Suppressor macrophage (primary cell): ENCODE measurements at places on chromosomes 3 and 15.

DNA sequence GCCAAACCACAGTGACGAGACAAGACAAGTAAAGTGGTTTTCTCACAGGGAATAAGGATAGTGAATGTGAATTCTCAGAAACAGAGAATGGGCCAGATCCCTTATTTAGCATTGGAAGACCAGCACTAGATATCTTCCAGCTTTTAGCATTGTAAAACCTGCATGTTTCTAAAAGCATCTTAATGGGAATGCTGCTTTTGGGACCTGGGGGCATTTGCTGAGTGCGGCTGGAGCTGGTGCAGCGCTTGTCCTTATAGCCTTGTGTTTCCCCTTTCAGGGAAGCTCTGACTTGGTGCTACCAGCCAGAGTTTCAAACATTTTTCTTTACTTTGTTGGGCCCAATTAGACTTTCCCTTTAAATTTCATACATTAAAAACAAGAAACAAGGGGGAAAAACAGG lies 52.9 kb downstream of the CLSTN2 start:
- no peak for DNase-seq

GRCh38 chr3:124276133-124276532 lies 284.2 kb upstream of the ROPN1 start:
- no peak for DNase-seq

DNA sequence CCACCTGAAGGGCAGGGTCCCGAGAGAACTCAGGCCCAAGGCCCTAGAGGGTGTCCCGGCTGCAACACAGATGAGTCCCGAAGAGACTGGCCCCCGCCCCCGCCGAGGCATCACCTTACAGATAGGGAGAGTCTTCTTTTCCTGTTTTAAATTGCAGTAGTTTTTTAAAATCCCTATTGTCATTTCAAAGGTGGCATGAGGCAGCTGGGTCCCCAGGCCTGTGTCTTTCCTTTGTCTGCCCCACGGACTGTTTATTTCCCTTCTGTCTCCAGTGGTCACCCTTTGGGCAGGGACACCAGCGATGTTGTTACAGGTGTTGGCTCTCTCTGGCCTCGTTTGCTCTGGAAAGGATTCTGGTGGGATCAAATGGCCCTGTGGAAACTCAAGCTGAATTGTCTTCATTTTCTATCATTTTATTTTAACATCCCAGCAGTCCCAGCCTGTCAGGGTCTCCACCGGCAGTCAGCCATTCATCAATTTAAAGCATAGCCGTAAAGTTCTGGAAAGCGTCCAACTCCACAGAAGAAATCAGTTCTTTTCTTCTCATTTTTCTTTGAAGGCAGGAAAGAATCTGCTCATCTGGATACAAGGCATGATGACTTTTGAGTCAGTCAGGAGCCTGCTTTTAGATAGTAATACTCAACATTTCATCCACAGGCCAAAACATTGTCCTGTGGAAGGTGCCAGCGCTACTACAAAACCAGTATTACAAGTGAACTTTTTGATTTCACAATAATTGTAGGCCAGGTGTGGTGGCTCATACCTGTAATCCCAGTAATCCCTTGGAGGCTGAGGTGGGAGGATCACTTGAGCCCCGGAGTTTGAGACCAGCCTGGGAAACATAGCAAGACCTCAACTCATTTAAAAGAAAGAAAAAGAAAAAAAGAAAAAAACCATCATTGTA lies 96.2 kb downstream of the HES1 start:
- no peak for DNase-seq

- DNase-seq: no peak
These were observed 188.3 kb downstream of the ECT2 start for GRCh38 chr3:172938788-172939187.

DNA sequence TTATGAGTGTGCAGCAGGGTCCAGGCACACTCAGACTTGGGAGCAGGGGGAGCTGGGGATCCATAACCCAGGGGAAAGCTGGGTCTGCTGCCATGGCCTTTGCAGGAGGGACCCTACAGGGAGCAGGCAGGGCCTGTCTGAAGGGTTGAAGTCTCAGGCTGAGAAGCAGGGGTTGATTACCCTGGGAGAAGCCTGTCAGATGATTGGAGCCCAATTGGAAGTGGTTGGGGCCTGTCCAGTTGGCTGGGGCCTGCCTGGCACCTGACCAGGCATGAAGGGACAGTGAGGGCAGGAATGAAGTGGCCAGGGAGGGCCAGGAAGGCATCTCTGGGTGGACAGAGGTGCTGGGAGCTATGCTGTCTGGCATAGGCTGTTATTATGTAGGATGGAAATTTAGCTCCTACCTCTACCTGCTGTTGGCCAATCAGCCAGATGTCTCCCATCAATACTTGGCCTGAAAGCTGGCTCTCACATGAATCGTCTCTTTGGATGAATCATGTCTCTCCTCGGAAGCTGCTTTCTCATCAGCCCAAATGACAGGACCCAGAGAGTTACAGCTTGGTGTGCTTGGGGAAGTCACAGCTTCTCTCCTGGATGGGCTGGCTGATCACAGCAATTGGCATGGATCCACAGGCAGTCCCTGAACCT lies 27.4 kb upstream of the SLCO2A1 start:
- DNase-seq: no peak

- DNase-seq: no peak
These were observed 91.8 kb downstream of the SSR3 start for GRCh38 chr3:156463123-156463522.

GRCh38 chr15:64856429-64857145 lies 14.9 kb downstream of the PLEKHO2 start:
- no peak for DNase-seq

GRCh38 chr15:99590913-99591646 lies 25.3 kb downstream of the MEF2A start:
- no peak for DNase-seq

DNA sequence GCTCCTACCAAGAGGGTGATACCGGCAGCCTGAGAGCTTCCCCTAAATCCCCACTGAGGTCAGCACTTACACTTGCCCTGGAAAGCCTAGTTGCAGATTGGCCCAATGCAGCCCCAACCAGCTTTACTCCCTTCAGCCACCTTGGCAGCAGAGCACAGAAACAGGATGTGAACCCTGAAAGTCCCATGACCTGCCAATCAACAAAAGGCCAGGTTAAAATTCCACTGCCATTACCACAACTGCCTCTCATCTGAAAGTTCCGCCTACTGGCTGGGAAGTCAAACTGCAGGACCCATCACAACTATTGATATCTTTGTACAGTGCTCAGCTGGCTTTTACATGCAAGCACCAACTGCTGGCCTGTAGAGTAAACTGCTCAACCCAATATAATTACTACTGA lies 156.2 kb downstream of the ZMAT3 start:
- no peak for DNase-seq

GRCh38 chr3:24348348-24348747 lies 146.3 kb downstream of the THRB start:
- DNase-seq: no peak

- no peak for DNase-seq
These were observed 61.1 kb upstream of the GATA2 start for GRCh38 chr3:128554100-128554464.

GRCh38 chr15:52191207-52191606 lies at the start of gene GNB5:
Gene GNB5, minus strand, starts transcription at chr15:52191392. Its CDS starts 6,716 bp downstream, at chr15:52184676.
- no peak for DNase-seq

GRCh38 chr3:137121704-137122314 lies 164.0 kb downstream of the IL20RB start:
- peak; percentile 18 for DNase-seq

DNA sequence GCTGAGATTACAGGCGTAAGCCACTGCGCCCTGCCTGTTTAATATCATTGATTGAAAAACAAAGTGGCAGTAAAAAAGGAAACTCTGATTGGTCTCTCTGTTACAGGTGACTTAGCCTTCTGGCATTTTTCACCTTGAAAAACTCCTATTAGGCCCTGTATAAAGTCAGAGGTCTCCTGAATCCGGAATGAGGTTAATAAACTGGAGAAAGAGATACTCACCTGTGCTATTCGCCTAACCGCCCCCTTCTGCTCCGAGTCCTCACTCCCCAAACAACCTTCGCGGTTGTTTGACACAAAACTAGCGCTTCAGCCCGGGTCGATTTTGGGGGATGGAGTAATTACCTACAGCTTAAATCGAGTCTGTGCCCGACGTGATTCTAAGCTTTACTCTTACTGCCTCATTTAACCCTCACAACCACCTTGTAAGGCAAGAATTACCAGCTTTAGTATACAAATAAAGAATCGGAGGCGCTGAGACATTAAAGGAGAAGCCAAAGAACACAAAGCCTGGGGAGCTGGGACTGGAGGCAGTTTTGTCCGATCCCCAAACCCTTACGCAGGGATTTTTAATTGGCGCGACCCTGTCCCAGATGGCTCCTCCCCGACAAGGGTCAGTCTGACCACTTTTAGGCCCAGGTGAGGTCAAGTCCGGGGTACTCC lies 441 bp downstream of the CEP70 start:
- DNase-seq: no peak

GRCh38 chr3:100402256-100402655 lies 917 bp downstream of the LNP1 start:
- DNase-seq: peak; percentile 23

GRCh38 chr3:155635056-155635455 lies 109.8 kb downstream of the PLCH1 start:
- no peak for DNase-seq

- no peak for DNase-seq
These were observed 146.2 kb downstream of the GREM1 start for GRCh38 chr15:32864051-32864450.

GRCh38 chr3:112974894-112975293 lies at the start of gene CD200R1:
Gene CD200R1, minus strand, starts transcription at chr3:112975103. Its CDS starts 246 bp downstream, at chr3:112974857.
- peak; percentile 16 for DNase-seq

DNA sequence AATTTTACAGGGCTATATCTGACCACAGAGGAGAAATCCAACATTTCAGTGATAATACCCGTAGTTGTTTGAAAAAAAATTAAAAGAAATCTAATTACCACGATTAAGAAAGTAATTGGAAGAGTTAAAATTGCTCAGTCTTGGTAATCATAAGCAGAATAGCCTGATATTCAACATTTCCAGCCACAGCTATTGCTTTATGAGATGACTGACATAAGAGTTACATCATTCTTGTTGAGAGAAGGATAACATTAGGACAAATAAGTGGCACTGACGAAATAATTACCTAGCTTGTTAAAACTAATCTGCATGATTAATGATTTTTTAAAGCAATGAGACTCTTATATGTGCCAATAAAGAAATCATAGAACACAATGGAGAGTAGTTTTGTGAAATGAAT lies 825.0 kb upstream of the GBE1 start:
- no peak for DNase-seq

- DNase-seq: no peak
These were observed 45.1 kb downstream of the ADAMTSL3 start for GRCh38 chr15:83699028-83699427.

- DNase-seq: peak; percentile 70
These were observed 77.2 kb downstream of the PPP2R3A start for GRCh38 chr3:136042608-136043221.

- DNase-seq: no peak
These were observed 138.6 kb downstream of the OPA1 start for GRCh38 chr3:193731656-193732055.

- DNase-seq: peak; percentile 18
These were observed 54.8 kb upstream of the MYO5C start for GRCh38 chr15:52350423-52350822.

GRCh38 chr15:70179309-70179892 lies 81.7 kb upstream of the TLE3 start:
- no peak for DNase-seq
